ENCODE measurements at places on chromosomes 5 and 9.

GRCh38 chr5:81121836-81122630 lies 111.1 kb upstream of the CKMT2 start:
- no peak for DNase-seq

DNA sequence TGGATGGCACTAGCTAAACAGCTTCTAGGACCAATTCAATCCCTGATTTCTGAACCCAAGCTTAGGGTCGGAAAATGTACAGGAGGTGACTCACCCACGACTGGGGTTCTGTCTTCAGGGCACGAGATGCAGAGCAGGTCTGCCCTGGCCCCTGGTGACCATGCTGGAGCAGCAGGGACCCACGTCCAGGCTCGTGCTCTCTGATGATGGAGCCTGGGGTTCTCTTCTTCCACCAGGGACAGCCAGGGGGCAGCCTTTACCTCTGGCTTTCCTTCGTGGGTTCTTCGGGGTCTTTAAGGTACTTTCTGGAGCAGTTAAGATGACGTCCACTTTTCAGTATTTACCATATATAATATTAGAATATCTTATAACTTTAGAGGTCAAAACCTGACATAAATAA lies 2.1 kb downstream of the CFAP77 start:
- no peak for DNase-seq

DNA sequence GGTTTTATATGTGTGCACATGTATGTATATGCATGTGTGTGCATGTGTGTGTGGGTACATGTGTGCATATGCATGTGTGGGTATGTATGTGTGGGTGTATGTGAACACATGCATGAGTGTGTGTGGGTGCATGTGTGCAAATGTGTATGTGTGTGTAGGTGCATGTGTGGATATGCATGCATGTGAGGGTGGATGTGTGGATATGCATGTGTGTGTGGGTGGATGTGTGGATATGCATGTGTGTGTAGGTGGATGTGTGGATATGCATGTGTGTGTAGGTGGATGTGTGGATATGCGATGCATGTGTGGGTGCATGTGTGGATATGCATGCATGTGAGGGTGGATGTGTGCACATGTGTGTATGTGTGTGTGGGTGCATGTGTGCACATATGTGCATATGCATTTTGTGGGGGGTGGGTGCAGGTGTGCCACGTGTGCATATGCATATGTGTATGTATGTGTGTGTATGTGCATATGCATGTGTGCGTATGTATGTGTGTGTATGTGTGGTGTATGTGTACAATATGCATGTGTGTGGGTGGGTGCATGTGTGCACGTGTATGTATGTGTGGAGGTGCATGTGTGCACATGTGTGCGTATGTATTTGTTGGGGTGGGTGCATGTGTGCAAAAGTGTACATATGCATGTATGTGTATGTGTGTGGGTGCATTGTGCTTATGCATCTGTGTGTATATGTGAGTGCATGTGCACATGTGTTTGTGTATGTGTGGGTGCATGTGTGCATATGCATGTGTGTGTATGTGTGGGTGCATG lies 144.2 kb downstream of the GAS1 start:
- no peak for DNase-seq

- no peak for DNase-seq
These were observed 133.6 kb upstream of the RETREG1 start for GRCh38 chr5:16750445-16750844.

DNA sequence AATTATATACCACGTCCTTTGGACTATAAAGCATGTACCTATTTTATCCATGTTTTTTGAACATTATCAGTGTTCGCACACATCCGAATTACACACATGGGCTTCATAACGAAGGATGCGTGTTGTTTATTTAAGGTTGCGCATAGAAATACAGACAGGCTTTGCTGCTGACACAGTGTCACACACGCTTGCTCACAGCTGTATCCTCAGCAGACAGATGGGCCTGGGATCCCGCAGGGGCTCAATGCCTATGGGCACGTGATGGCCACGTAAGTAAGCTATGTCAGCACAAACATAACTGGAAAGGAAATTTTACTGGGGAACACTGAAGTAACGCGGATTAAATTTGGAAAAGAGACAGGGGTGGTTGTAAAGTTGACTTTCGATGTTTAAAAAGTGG lies 76.6 kb downstream of the OTULIN start:
- no peak for DNase-seq

DNA sequence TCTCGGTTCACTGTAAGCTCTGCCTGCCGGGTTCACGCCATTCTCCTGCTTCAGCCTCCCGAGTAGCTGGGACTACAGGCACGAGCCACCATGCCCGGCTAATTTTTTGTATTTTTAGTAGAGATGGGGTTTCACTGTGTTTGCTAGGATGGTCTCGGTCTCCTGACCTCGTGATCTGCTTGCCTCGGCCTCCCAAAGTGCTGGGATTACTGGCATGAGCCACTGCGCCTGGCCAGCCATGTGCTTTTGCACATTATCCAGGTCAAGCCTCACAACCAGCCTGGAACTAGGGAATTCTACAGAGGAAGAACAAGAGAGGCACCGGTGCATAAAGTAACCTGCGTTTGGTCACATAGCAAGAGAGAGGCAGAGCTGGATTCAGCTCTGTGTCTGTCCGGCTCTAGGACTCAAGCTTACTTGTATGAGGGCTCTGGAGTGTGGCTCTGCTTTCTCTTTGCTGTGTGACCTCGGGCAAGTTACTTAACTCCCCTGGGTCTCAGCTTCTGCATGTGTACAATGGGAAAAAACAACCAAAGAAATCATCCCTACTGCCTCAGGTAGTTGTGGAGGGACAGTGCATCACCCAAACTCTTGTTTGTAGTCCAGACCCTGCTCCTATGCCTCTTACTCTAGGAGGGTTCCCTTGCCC lies 6.3 kb downstream of the FGF18 start:
- no peak for DNase-seq

DNA sequence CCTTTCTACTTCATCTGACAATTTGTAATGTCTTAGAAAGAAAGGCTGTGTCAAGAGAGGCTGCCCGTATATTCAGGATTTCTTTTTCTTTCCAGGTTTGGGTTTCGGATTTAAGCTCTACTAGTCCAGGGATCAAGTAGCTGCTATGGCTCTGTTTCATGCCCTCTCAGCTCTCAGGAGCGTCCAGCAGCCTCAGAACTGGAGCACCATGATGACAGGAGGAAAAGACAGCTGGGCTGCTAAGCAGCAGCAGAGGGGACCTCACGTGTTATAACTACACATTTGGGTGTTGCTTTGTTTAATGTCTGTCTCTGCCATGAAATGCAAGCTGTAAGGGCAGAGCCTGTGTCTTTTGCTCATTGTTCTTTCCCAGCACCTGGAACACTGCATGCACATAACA lies 28.5 kb downstream of the TBC1D2 start:
- no peak for DNase-seq

DNA sequence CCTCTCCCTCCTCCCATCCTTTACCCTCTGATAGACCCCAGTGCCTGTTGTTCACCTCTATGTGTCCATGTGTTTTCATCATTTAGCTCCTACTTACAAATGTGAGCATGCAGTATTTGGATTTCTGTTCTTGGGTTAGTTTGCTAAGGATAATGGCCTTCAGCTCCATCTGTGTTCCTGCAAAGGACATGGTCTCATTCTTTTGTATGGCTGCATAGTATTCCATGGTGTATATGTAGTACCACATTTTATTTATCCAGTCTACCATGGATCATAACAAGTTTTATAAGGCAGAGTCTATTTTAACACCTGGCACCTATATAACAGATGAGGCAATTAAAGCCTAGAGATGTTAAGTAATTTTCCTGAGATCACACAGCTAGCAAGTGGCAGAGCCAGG lies 7.4 kb downstream of the YTHDC2 start:
- DNase-seq = no peak

GRCh38 chr5:156411-157072 lies 34.8 kb upstream of the LRRC14B start:
- no peak for DNase-seq

DNA sequence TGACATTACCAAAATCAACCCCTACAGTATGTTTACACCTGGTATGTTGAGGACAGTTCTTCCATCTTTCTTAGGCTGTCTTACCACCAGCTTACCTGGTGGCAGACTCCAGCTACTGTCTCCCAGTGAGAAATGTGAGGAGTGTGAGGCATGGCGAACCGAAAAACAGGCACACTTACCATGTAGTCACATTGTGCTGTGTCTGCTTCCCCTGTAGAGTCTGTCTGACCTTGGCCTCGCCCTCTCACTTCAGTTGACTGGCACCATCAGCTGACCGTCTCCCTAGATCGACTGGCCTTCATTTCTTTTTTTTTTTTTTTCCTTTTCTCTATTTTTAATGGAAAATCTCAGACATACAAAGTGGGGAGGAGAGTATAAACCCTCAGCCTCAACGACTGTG lies 4.9 kb downstream of the ACO1 start:
- DNase-seq = no peak

DNA sequence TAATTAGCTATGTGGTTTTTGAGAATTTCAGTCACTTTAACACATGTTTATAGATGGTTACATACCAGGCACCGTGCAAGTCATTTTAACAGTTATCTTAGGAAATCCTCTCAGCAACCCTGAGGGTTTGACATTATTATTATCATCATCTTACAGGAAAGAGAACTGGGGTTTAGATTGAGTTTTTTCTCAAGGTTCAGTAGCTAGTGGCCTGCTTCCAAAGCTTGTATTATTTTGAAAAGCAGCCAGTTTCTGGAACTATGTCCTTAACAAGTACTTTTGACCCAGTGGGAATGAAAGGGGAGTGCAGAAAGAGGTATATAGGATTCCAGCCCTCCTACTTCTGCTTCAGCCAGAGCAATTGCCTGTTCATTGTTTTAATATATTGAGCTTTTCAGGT lies 157.5 kb downstream of the COMMD10 start:
- no peak for DNase-seq

- no peak for DNase-seq
These were observed 239.3 kb downstream of the CETN3 start for GRCh38 chr5:90170261-90170660.

- DNase-seq = no peak
These were observed 11.0 kb downstream of the BSPRY start for GRCh38 chr9:113360242-113360842.

- DNase-seq = no peak
These were observed 2.1 kb downstream of the HEXB start for GRCh38 chr5:74686962-74687751.

GRCh38 chr9:97991818-97992217 lies 8.7 kb downstream of the ANP32B start:
- DNase-seq = no peak

- DNase-seq = no peak
These were observed 67.5 kb downstream of the CWC27 start for GRCh38 chr5:64836190-64836755.

DNA sequence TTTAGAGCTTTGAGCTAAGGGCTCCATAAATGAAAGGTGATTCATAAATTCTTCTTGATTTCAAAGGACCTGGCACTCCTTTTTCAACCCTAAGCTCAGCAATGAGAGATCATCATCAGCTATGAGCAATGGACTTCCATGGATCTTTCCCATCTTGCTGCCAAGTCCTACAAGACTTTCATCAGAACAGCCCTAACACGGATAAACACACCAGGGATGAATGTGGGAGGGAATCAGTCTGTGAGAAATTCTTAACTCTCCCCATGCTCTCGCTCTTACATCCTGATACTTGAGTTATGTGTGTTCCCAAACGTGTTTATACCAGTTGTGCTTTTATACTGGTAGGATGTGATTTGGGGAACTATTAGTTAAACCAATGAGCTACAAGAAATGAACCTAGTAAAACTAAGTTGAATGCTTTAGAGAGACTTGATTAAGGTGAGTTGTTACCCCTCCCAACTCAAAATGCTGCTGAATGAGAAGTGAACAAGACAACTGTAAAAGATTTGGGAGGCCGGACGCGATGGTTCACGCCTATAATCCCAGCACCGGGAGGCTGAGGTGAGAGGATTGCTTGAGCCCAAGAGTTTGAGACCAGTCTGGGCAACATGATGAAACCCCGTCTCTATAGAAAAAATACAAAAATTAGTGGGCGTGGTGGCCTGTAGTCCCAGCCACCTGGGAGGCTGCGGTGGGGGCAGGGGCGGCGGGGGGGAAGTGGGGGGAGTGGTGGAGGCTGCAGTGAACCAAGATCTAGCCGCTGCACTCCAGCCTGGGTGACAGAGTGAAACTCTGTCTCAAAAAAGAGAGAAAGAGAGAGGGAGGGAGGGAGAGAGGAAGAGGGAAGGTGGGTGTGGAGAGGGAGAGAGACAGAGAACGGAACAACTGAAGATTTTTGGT lies 5.2 kb upstream of the RPL26L1 start:
- DNase-seq = no peak

- no peak for DNase-seq
These were observed 46.5 kb downstream of the PPP1R2B start for GRCh38 chr5:156896546-156896945.

GRCh38 chr5:81208904-81209303 lies 24.2 kb upstream of the CKMT2 start:
- DNase-seq = no peak

- DNase-seq = no peak
These were observed 791 bp downstream of the RAPGEF6 start for GRCh38 chr5:131634238-131634637.

GRCh38 chr5:33235824-33236223 lies 204.9 kb upstream of the TARS1 start:
- DNase-seq = no peak

DNA sequence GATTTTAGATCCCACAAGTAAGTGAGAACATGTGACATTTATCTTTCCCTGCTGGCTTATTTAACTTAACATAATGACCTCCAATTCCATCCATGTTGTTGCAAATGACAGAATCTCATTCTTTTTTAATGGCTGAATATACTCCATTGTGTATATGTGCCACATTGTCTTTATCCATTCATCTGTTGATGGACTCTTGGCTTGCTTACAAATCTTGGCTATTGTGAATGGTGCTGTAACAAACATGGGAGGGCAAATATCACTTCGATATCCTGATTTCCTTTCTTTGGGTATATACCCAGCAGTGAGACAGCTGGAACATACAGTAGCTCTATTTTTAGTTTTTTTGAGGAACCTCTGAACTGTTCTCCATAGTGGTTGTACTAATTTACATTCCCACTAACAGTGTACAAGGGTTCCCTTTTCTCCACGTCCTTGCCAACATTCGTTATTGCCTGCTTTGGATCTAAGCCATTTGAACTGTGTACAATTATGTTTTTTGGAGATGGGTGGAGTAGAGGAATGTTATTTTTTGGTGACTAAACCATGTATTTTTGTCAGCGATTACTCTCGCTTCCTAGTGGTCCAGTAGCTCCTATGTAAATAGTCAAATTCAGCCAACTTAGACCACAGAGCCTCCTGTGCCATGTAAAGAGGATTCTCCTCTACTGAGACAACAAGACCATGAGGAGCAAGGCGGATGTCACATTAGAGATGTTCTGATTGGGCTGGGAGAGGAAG lies 60.6 kb downstream of the TNFSF15 start:
- no peak for DNase-seq

All from COLO829 (cell line).